Activated T-helper 1 cell treated with Interleukin-2 at 50 U/mL for 16 hours (primary cell): ENCODE measurements at places on chromosomes 16 and 17.

GRCh38 chr16:13312063-13312462 is 410.7 kb downstream of the SHISA9 start:
- no peak for DNase-seq

DNA sequence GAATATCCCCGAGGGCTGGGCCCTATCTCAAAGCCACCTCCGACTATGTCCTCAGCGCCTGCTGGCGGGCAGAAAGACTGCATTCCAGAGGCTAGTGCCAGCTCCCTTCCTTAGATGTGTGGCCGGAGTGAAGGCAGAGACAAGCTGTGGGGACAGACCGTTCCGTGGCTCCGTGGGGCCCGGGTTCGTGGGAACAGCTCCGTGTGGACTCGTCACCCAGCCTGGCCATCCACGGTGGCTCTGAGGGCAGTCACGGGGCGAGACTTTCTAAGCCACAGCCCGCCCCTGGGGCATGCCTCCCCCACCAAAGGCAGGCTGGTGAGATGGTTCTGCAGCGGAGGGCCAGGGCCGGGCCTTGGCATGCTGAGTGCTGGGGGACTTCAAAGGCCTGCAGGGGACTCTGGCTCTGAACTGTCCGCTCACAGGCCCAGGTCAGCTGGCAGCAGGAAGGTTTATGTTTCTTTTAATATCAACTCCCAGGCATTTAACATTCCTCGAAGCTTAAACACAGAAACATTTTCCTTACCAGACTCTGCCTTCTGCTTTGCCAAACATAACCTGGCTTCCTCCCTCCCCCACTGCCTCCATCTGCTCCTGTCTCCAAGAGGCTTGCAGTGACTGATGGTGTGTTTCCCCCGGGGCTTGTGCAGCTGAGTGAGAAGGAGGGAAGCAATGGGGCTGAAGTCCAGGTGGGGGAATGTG is 50.4 kb downstream of the TIMM22 start:
- no peak for DNase-seq

- no peak for DNase-seq
These were observed 668.9 kb downstream of the MAF start for GRCh38 chr16:78931678-78932077.

DNA sequence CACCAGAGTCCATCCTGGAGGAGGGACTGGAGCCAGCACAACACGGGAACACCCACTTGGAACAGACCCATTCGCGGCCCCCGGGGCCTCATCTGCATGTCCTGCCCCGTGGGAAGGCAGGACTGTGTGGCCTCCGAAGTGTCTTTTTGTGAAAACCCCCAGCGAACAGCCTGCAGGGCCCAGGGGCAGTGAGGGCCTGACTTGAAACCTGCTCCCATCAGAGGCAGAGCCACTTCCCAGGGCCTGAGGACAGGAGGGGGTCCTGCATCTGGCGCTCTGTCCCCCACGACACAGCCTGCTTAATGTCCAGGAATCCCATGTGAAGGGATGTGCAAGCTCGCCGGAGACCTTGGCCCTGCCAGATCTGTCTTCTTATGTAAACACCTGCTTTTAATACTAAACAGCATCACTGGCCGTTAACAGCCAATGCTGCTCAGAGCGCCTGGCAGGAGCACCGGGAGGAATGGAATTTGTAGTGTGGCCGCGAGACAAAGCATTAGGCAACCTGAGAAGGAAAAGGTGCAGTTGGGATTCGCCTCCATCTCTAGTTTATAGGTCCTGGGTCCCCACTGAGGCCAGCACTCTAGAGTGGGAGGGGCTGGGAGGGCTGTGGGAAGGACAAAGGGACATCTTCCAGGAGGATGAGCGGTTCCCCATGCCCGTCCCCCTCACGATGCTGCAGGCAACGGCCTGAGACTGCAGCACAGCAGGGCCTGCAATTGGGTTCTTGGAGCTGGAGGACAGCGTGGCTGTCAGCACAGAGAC is 9.6 kb upstream of the EVPL start:
- DNase-seq: no peak

DNA sequence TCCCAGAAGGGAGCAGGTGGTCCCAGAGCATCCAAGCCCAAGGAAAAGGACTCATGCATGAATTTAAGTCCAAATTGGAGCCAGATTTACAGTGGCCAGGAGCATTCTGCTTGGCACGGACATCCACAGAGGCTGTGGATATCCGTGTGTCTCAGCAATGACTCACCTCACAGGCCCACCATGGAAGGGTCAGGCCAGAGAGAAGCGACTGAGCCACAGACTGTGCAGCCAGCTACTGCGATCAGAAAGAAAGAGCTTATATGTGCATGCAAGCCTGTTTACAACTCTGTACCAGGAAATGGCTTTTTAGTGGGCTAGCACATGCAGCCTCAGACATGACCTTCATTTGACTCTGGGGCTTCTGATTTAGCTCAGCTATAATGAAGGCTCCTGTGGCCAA is 231.0 kb downstream of the C16orf95 start:
- no peak for DNase-seq

DNA sequence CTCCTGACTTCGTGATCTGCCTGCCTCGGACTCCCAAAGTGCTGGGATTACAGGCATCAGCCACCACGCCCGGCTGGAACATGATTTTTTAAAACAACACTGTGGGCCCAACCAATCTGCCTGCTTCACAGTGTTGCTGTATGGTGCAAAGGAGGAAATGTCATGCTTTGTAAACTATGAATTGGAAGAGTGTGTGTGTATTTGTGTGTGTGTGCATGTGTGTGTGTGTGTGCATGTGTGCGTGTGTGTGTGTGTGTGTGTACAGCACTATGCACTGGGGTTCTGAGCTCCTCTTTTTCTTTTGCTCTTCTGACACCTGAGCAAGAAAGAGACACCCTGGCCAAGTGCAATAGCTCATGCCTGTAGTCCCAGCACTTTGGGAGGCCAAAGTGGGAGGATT is 14.5 kb upstream of the CNOT1 start:
- no peak for DNase-seq

- no peak for DNase-seq
These were observed 38.4 kb upstream of the IRX6 start for GRCh38 chr16:55285586-55285985.

- no peak for DNase-seq
These were observed 101.8 kb upstream of the CDH8 start for GRCh38 chr16:62137996-62138395.

DNA sequence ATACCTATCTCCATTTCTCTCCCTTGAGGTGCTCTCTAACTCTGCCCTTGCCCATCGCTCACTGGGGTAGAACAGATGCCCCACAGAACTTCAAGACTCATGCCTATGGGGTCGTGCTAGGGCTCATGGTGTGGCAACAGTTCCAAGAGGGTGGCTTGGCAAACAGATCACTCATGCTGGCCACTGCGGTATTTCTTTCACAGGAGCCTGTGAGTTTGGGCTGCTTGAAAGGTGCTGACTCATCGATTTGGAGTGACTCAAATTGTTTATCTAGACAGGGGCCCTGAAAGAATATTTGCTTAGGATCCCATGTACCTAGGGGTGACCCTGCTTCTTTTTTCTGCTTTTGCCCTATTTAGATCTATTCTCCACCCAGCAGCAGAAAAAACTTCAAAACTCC is 69.9 kb downstream of the IRX5 start:
- no peak for DNase-seq

DNA sequence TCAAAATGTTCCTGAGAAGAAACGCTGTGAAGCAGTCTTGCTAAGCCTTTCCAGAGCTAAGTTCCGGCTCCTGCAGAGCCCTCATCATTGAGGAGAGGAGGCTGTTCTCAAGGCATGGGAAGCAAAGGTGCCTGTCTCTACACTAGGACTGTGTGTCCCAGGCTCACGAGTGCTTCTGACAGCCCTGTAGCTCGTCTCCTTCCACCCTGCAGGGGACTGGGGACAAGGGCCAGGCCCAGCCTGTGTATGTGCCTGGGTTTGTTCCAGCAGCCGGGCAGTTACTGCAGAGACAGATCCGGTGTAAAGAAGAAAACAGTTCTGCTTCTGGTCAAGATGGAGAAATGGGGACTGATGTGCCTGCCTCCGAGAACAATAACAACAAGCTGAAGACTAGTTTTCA is 156.0 kb downstream of the ENGASE start:
- no peak for DNase-seq

- no peak for DNase-seq
These were observed 2.0 kb downstream of the PLD6 start for GRCh38 chr17:17204041-17204591.

DNA sequence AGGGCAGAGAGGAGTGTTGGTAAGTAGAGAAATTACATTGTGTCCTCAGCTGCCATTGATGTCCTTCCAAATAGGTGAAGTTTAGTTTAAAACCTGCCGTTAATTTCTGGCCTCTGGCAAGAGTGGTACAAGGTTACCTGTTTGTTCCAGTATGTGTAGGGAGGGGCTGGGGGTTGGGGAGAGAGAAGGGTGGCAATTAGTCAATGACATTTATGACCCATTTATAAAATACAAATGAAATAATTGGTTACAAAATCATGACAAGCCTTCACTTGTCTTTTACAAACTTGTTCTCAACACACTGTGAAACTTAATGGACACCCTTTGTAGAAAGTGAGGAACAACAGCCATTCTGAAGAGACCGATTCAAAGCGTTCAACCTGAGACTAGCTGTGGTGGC is 281.0 kb downstream of the FTO start:
- DNase-seq: no peak

GRCh38 chr17:43213545-43213944 is 1.9 kb downstream of the TMEM106A start:
- no peak for DNase-seq

- DNase-seq: no peak
These were observed 117.8 kb downstream of the RAB11FIP4 start for GRCh38 chr17:31509095-31509804.

GRCh38 chr17:69620363-69620762 is 205.9 kb downstream of the MAP2K6 start:
- no peak for DNase-seq

DNA sequence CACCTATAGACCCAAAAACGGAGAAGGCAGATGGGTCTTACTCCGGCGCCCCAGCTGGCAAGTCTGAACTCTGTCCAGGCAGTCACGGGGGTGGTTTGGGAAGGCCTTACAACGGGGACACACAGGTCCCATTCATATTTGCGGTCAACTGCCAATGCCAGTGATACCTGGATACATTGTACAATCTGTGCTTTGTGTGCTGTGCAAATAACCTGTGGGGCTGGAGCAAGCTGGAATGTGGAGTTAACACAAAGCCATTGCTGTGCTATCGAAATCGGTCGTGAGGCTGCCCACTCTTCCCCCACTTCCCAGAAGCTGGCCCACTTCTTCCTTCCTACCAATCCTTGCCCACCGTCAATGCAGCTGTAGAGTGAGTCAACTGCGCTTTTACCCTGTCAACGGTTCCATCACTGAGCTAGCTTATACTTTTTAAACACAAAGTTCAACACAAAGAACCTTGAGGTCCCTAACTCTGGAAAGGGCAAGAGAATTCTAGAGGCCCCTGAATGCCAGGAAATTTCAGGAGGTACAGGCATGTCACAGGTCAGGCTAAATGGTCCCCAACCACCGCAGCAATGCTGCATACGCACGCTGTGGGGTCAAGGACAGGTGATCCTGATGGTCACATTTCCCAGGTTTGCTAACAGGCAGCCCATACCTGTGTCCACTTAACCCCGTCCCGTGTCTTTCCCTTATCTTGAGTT is 122.8 kb downstream of the ZFHX3 start:
- DNase-seq: no peak

DNA sequence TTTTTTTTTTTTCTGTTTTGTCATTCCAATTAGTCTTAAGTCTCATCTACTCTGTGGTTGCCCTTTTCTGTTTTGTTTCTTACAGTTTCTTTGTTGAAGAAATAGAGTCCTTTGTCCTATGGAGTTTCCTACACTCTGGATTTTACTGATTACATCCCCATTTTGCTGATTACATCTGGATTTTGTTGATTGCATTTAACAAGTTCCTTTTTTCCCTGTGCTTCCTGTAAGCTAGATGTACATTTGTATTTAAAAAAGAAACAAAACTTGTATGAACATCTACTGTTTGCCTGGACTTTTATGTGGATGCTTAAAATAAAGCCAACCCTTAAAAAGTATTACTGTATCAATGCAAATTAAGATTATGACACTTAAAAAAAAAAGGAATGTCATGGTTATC is 147.6 kb downstream of the CHD9 start:
- DNase-seq: no peak

- no peak for DNase-seq
These were observed 21.5 kb downstream of the TAT start for GRCh38 chr16:71555230-71555891.

- DNase-seq: no peak
These were observed 1.9 kb downstream of the MED11 start for GRCh38 chr17:4733073-4733531.

GRCh38 chr16:74500907-74501306 is 79.6 kb upstream of the CLEC18B start:
- DNase-seq: no peak

- no peak for DNase-seq
These were observed 182 bp downstream of the RPL26 start for GRCh38 chr17:8382880-8383142.

- DNase-seq: no peak
These were observed at the start of gene GLTPD2 for GRCh38 chr17:4788807-4789700. TSS of gene GLTPD2 (plus strand) at chr17:4788964. CDS start at chr17:4789012, 48 bp downstream.

- DNase-seq: no peak
These were observed 234.4 kb downstream of the IRF8 start for GRCh38 chr16:86133377-86133776.

- no peak for DNase-seq
These were observed 11.4 kb upstream of the APOH start for GRCh38 chr17:66240630-66241029.

DNA sequence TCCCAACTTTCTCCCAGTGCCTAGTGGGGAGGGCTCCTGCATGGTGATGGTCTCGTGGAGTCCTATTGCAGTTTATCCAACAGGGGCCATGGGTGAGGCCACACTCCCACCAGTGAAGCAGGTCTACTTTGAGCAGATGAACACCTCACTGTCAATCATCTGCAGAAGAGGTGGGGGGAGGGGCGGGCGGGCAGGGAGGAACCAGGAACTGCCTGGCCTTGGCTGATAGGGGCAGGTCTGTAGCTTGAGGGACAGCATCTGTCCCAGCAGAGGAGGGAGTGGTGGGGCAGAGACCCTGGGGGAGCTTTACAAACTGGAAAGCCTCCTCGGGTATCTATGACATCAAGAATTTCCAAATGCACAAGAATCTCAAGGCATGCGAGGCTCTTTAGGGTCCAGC is 58.7 kb upstream of the ZNF423 start:
- DNase-seq: no peak

GRCh38 chr16:46932802-46933201 is 40.7 kb downstream of the DNAJA2 start:
- no peak for DNase-seq

GRCh38 chr17:182050-182751 is 751 bp upstream of the DOC2B start:
- DNase-seq: no peak

- DNase-seq: no peak
These were observed 62.6 kb upstream of the SDK2 start for GRCh38 chr17:73706858-73707257.

- DNase-seq: no peak
These were observed 288.3 kb downstream of the CNTNAP4 start for GRCh38 chr16:76565542-76565941.
